ENCODE measurements at places on chromosomes 2 and 18.

DNA sequence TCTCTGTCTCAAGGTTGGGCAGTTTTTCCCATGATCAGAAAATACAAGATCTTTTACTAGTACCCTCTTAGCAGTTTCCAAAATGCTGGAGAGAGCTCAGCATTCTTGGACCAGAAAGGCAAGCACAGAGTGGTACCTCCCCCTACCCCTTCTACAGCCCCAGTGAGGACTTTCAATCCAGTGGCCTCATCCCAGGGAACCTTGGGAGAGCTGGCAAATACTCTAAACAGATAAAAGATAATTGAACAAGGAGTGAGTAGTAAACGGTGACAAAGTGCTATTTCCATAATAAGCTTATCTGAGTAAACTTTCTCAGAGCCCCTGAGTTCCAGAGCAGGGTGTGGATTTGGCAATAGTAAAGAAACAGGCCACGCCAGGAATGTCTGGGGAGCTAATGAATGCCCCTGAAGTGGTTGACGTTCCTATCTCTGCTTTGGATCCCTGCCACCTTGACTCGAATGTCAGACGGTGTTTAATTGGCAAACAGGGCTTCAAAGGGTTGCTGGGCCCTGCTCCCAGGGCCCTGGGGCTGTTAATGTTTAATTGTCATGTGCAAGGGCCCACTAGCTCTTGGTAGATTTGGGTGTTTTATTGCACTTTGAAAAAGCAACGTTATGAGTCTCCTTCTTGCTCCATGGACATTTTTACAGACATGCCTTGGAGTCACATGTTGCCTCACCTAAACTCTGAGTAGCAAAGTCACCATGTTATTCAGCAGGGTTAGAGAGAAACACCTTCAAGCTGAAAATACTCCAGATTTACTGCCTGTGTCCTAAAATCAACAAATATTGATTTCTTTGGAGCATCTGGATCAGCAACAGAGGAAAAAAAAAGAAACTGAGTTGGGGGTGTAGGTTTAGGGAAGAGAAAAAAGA, 239.9 kb downstream of the CYRIA start:
- no peak for DNase-seq

DNA sequence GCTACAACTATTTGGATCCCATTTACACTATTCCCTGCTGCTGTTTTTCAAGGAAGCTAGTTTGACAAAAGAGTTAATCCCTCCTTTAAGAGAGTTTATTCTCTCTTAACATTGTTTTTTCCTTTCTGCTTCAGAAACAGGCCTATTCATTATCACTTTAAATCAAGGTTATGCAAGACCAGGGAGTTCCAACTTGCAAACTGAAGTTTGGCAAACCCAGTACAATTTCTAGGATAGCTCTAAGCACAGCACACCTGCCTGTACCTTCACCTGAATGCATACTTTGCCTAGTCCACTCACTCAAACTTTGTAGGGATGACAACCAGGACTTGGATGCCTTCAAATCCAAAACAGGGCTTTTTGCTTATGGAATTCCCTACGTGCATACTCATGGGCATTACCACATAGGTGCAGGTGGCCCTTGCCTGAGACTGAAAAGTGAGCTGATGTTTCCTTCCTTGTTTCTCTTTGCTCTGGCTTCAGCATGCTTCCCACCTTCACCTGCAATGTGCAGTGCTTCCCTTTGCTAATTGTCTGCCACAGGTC, 193.8 kb upstream of the MMADHC start:
- DNase-seq, result no peak

DNA sequence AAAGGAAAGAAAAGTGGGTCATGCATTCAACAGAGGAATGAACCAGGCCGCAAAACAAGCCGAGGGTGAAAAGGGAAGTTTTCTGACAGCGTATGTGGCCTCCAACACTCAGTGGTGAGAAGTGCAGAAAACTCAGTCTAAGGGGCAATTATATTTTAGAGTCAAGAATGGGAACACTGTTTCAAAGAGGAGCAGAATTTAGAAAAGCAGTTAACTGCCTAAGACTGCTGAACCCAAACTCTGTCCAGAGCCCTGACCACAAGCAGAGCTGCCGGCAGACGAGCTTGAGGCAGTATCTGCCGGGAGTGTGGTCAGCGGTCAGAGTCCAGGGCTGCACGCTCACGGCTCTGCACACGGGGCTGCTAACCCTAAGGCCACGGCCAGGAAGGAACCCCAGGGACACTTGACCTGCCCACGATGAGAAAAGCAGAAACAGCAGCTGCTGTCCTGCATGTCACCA, 347.0 kb upstream of the ID2 start:
- DNase-seq, result no peak

DNA sequence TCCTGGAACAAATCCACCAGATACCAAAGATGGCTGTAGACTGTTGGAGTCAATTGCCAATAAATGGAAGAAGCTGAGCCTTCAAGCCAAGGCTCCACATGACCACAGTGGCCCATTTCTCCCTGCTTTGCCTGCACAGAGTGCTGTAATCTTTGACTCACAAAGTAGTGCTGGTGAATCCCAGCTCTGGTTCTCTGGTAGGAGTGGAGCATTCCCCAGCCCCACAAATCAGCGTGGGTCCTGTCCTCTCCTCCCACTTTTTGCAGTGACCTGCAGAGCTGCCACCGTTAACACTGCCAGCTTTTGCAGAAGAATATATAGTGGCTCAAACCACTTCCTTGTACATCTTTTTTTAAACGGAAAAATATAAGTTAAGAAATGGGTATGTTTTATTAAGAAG, 93.9 kb downstream of the MGAT5 start:
- DNase-seq, result no peak

DNA sequence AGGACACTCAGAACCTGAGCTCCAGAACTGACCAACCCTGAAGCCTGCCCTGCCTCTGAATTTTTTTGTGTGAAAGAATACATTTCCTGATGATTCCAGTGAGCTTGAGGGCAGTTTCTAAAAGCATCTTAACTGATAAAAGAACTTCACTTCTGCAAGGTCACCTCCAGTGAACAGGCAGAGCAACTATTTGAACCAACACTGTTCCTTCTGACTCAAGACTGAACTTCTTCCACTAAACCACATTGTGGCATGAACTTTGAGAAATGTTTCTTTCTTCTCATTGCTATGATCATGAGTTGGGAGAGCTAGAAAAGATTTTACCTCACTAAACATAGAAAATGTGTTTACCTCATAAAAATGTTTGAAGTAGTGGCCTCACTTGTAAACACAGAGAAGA, 83.8 kb upstream of the SERTAD2 start:
- DNase-seq, result no peak

DNA sequence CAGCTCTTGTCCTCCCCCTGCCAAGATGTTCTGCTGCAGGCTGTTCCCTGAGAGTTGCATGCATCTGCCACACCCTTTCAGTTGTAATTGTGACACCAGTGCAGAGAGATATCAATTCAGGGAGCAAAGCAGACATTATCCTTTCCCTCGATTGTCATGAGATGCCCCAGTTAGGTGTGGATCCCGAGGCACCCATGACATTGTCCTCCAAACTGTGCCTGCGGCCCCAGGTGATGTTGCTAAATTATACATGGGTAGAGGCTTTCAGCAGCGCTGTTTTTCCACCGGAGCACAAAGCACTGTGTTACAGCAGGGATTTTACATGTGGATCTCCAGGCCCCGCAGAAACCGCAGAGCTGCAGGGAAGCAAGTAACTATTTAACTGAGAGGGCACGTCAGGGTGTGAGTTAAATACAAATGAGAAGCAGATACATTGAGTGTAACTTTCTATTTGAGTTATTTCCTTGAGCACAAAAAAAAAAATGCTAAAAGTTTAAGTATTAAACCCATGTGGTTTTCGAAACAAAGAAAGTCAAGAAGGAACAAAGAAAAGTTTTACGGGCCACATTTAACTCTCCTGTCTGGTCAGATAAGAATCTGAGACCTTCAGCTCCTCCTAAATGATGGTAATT, 90.3 kb upstream of the BCL2L11 start:
- DNase-seq, result no peak

DNA sequence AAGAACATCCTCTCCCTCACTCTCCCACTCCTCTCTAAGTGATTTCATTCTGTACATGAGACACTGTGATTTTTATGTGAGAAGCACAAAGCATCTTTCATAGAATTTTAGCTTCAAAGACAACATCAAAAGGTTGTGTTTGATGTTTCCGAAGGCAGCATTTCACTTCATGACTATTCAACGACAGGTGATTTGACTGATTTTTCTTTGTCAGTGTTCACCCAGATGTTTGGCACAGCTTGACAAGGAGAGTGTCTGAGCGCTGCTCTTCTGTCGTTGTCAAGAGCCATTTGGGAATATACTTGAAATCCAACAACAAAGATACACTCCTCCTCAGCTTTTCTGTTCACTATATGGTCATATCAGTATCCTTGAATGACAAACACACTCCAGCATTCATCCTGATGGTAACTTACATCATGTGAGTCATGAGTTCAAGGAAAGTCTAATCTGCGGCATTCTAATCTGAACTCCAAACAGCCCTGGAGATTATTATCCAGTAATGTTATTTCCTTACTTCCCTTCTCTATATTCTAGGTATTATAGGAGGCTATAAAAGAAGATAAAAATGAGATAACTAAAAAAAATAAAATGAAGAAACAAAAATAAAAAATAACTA, 45.9 kb upstream of the ST6GAL2 start:
- no peak for DNase-seq

GRCh38 chr2:26235089-26235488, 9.3 kb downstream of the HADHA start:
- no peak for DNase-seq

GRCh38 chr2:223590964-223591363, 11.2 kb downstream of the SCG2 start:
- DNase-seq, result no peak

DNA sequence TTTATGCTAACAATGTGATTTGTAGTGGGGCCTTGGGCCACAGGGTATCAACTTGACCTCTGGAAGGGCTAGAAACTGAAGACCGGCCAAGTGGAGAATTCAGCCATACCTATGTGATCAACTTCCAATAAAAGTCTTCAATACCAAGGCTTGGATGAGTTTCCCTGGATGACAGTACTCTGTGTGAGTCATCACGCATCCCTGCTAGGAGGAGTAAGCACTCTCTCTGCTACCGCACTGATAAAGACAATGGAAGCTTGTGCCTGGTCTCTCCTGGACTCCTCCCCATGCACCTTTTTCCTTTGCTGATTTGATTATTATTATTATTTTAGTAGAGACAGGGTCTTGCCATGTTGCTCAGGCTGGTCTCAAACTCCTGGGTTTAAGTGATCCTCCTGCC, 58.1 kb downstream of the SKA1 start:
- no peak for DNase-seq

DNA sequence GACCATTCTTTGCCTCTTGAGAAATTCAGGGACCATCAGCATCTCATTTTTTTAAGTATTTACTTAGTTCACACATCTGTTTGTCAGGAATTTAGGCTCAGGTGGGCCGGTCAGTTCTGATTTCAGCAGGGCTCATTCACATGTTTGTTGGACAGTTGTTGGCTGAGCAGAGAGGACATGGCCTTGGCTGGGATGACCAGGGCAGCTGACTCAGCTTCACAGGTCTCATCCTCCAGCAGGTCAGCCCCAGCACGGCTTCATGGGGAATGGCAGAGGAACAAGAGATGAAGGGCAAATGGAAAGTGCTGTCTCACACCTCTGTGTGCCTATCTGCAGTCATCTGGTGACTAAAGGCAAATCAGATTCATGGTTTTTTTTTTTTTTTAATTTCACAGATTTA, 136.1 kb upstream of the TMEM200C start:
- DNase-seq, result no peak

- DNase-seq, result no peak
These were observed 74.1 kb downstream of the MAPK4 start for GRCh38 chr18:50633992-50634391.

DNA sequence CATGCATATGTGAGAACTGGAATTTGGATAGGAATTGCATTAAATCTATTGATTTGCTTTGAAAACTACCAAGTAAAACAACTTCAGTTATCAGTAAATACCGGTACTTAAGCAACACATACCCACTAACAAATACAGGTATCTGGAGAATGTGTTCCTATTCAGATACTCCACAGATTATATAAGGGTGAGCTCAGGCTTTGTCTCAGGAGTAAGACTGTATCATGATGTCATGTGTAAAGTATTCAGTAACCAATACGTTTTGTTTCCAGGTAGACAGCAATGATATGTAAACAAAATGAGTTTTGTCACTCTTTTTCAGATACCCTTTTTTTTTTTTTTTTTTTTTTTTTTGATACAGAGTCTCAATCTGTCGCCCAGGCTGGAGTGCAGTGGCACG, 74.8 kb downstream of the DSC3 start:
- no peak for DNase-seq

DNA sequence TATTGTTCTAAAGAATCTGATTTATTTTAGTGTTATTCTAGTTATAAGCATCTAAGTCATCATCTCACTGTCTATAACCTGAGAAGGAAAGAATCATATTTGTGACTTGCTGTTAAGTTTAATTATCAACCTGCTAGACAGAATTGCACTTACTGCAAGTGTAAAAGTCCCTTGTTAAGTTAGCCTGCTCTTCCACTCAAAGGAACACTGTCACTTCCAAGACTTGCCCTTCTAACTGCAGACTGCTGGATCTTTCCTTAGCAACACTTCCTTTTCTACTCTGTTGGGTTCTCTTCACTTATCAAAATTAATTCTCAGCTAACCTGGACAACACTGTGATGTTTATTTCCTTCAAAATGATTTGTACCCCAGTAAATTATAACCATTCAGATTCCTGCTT, 323.2 kb upstream of the TFPI start:
- no peak for DNase-seq

DNA sequence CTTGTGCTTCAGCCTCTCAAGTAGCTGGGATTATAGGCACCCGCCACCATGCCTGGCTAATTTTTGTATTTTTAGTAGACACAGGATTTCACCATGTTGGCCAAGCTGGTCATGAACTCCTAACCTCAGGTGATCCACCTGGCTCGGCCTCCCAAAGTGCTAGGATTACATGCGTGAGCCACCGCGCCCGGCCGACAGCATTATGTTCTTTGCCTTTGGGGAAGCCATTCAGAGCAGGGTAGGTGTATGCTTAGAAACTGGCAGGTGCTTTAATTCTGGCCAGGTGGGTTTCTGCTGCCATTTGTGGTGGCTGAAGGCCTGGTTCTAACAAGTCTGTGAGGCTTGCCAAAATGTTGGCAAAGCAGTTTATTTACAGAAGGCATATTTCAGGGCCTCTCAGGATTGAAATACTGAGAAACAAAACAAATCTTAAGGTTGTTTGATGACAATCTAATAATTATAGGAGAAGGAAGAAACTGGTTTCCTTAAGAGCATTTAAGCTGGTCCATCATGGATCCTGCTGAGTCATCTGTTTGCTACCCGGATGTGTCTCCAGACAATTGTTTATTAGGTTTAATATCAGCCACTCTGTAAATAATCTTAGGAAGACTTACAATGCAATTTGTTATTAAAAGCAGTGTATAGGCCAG, 16.0 kb downstream of the SLC20A1 start:
- no peak for DNase-seq

GRCh38 chr2:181371782-181372645, 85.2 kb upstream of the ITGA4 start:
- DNase-seq, result no peak

GRCh38 chr2:60262178-60262577, 291.3 kb downstream of the BCL11A start:
- DNase-seq, result no peak

DNA sequence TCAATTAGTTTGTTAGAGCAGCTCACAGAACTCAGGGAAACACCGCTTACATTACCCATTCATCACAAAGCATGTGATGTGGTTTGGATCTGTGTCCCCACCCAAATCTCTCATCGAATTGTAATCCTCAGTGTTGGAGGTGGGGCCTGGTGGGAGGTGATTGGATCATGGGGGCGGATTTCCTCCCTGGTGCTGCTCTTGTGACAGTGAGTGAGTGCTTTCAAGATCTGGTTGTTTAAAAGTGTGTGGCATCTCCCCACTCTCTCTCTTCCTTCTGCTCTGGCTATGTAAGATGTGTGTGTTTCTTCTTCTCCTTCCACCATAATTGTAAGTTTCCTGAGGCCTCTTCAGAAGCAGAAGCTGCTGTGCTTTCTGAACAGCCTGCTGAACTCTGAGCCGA, 63.5 kb upstream of the AGPS start:
- DNase-seq, result no peak

Data from AG04450 (cell line).